SK-MEL-5 (cell line): ENCODE measurements at places on chromosomes 3 and 15. TPM values are rescaled to one million over a fixed set of nuclear protein-coding genes. Genes with fewer than 3 reads are reported as not detected.

Gene ZCWPW2
- 0.16 TPM in 2 replicates for total RNA-seq

Gene ISLR
- total RNA-seq, result not detected in 2 replicates

Gene ZNF619
- 2.6 and 2.7 TPM in 2 replicates for total RNA-seq

Gene CLDN11
- not detected in 2 replicates for total RNA-seq

Gene ADCY5
- total RNA-seq, result 1.0 and 1.2 TPM in 2 replicates

Gene GPD1L
- 30.3 and 30.4 TPM in 2 replicates for total RNA-seq

Gene CTDSPL
- total RNA-seq, result 15.5 and 16.1 TPM in 2 replicates

Gene LTK
- total RNA-seq, result 0.08 TPM in 1 of 2 replicates, not detected in the other

Gene CLRN1
- total RNA-seq, result not detected in 2 replicates

Gene ITIH4
- 0.21 TPM in 1 of 2 replicates, not detected in the other for total RNA-seq

Gene HHLA2
- total RNA-seq, result not detected in 2 replicates

DNA sequence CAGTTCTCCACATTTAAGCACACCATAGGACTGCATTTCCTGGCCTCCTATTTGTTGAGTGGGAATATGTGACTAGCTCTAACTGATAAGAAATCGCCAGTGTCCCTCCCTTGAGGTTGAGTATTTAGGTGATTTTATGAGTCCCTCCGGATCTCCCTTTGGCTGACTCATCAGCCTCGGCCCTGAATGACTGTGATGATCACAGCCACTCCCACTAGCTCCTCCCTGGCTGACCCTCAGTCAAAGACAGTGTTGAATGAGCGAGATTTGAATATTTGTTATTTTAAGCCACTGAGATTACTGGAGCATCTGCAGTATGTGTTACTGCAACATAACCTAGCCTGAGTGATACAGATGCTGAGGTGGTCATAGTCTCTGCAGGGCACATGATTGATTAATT lies 515.3 kb downstream of the EPHB1 start:
- DNase-seq, result no peak

GRCh38 chr15:31328428-31328968 lies 1.9 kb downstream of the KLF13 start:
- DNase-seq, result no peak

GRCh38 chr3:38731522-38731921 lies 82.0 kb upstream of the SCN5A start:
- DNase-seq, result no peak

DNA sequence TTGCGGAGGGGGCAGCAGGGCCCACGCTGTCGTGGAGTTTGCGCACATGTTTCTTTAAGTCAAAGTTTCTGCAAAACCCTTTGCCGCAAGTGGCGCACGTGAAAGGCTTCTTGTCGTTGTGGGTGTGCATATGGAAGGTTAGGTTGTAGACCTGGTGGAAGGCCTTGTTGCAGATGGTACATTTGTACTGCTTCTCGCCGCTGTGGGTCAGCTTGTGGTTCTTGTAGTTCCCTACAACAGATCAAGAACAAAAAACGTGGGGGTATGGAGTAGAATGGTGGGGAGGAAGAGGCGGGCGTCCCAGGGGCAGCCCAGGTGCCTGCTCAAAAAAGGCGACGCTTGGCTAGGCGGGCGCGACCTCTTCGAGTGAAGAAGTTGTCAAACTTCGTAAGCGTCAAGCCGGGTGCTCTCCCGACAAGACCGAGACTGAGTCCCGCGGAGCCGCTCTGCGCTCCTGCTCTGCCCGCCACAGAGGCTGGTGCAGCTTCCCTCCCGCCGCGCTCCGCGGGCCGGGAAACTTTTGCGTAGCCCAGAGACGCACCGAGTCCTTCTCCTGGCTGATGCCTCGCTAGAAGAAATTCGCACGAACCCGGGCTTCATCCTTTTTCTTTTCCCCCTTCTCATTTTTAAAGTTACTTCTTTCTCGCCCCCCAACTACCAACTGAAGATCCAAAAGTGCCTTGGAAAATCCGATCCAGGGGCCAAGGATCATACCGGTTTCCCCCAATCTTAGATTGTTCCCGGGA lies 3.1 kb downstream of the FEZF2 start:
- DNase-seq, result no peak

- no peak for DNase-seq
Observed at GRCh38 chr15:39937696-39938095, 3.8 kb downstream of the EIF2AK4 start.

DNA sequence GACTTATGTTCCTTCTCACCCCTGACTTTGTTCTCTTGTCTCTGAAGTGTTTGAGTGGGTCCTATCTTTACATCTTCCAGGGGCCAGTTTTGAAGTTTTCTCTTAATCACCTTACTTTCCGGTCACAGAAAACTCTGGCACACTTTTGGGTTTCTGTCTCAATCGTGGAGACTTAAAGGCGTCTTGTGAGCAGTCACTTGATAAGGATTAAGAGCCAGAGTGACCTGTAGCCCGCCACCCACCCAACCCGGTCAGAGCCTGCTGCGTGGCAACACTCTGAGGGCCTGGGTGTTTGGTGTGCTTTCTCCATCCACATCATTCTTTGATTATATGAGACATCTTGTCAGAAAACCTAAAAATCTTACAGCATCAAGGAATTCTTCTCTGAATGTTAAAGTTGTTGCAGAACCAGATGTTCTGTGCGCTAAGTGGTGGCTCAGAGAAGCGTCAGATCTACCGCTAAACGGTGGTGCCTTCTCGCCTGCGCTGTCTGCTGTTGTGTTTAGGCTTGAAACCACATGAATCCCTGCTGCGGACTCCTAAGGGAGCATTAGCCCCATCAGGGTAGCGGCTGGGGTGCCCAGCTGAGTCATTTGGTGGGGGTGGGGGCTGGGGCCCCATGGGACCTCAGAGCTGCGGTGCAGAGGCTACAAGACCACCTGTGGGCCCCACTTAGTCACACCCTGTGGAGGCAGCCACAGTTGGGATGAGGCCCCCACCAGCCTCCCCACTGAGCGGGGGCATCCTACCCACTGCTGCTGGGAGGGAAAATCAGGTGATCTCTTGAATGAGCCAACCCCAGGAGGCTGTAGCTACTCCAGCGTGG lies 158.7 kb upstream of the BHLHE40 start:
- DNase-seq, result no peak

GRCh38 chr15:49731187-49732099 lies 110.6 kb downstream of the DTWD1 start:
- DNase-seq, result no peak

DNA sequence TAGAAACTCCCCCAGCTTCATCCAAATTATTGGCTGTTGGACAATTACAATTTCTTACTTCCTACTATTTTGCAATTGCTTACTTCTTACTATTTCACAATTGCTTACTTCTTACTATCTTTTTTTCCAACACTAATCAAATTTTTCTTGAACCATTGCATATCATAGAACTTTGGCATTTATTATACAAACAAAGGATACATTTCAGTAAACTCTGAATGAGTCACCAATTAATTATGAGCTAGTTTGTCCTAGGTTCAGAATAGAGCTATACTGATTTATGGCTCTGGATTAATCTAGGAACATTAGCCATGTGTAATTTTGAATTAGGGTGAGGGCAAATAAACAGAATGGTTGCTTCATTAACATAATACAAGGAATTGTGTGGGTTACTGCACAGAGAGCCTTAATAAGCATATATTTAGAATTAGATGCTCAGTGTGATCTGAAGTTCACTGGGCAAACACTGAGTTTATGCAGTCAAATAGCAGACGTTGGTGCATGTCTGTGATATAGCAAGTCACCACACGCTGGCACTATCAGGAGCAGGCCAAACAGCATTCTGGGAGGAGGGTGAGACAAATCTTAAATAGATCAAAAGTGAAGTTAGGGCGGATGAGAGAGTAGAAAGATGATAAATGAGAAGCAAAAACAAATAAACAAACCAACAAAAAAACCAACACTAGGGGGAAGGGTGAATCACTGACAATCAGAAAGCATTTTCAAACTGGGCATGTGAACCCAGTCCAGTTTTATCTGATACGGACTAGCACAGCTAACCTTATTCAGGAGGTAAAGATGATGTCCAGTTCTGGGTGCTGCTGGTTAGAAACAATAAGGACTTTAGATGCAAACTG lies 21.5 kb downstream of the GABRR3 start:
- peak; percentile 31 for DNase-seq

- DNase-seq, result no peak
Observed at GRCh38 chr3:181943285-181943684, 231.6 kb downstream of the SOX2 start.

GRCh38 chr3:193016437-193016901 lies 98.8 kb upstream of the MB21D2 start:
- DNase-seq, result no peak

GRCh38 chr15:77846986-77847385 lies 214.3 kb upstream of the LINGO1 start:
- DNase-seq, result no peak

DNA sequence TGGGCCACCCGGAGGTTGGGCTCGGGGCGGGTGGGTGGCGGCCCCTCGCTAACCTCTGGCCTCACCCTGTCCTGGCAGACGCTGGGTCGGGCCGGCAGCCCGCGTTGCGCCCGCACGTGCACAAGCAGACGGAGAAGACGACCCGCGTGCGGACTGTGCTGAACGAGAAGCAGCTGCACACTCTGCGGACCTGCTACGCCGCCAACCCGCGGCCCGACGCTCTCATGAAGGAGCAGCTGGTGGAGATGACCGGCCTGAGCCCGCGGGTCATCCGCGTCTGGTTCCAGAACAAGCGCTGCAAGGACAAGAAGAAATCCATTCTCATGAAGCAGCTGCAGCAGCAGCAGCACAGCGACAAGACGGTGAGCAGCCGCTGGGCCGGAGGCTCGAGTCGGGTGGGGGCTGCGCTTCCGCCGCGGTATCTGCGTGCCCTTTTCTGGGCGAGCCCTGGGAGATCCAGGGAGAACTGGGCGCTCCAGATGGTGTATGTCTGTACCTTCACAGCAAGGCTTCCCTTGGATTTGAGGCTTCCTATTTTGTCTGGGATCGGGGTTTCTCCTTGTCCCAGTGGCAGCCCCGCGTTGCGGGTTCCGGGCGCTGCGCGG lies 3.7 kb downstream of the ISL2 start:
- DNase-seq, result peak; percentile 7

GRCh38 chr3:61669203-61669602 lies 107.8 kb downstream of the PTPRG start:
- no peak for DNase-seq

- no peak for DNase-seq
Observed at GRCh38 chr3:8746780-8747345, 13.3 kb downstream of the CAV3 start.

DNA sequence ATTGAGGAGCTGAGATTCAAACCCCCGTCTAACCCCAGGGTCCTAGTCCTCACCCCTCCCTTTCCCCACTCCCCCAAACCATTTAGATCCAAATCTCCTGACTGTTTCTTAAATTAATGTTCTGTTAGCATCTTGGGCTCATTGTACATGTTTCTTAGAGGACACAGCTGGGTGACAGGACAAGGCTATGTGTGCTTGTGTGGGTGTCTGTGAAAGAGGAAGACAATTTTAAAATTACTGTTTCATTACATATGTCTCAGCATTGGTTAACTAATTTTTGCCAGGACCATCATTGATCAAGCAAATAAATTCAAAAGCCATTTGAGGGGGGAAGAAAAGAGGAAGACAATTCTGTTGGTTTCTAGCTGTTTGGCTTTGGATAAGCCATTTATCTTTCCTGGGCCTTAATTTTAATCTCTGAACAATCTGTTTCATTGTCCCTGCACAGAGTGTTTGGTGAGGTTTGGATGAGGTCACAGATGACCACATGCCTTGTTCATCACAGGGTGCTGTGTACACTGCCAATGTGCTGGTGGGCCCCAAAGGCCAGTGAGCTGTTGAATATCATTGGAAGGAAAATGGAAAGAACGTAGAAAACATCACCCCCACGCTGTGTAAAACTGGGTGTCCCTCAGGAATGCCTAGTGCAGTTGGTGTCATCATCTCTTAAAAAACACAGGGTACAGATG lies 51.9 kb downstream of the RPLP1 start:
- peak; percentile 60 for DNase-seq

DNA sequence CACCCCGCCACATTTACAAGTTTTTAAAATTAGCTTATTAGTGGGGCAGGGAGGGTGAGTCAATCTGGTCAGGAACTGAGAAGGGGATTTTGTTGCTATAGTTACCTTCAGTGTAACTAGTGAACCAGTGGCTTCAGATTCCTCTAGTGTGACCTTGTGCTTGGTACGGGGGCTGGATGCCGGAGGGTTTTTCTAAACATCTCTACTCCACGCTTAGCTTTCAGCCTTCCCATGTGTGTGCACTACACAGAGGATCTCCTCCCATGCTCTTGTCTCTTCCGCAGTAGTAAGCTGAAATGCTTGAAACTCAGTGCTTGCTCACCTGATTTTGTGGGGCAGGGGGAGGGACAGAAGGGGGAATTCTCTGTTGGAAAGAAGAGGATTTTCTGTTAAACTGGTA lies 67.9 kb upstream of the AKAP13 start:
- no peak for DNase-seq

- DNase-seq, result no peak
Observed at GRCh38 chr3:12773030-12773709, 14.1 kb upstream of the TMEM40 start.

DNA sequence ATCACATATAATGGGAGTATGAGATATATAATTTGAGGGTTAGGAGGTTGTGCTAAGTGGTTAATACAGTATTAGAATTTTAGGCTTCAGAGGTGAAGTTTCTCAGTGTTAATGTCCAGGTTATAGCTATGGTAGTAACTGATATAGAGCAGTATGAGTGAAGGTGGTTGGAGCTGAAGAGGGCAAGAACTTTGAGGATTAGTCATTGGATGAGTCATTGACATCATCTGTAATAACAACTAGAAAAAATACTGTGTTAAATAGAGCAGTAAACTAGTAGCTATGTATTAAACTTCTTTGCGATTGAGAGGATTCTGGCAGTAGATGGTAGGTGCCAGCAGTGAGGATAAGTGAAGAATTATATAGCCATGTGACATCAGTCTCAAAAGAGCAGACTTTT lies 47.5 kb upstream of the EIF3J start:
- DNase-seq, result no peak

GRCh38 chr3:46713050-46713897 lies 4.4 kb downstream of the PRSS50 start:
- DNase-seq, result no peak

DNA sequence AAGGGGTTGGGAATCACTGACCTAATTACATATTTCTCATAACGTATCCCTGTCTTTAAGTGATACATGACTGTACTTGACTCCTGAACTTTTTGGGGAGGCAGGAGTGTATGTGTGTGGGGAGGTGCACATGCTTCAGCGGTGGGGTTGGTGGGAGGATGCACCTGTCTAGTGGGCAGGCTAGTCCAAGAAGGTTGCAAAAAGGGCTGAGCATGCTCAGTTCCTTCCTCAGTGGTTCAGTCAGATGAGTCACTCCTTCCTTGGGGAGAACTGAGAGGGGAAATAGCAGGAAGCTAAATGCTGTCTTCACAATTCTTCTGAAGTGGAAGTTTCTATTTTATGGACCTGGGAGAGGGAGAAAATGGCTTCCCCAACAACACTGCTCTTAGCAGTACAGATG lies 24.6 kb upstream of the AP4E1 start:
- peak; percentile 27 for DNase-seq
